Activated CD4-positive, alpha-beta T cell treated with anti-CD3 and anti-CD28 coated beads, Interleukin-2, amount 10 ng/mL, durations not matched to agents 7 days and 5 days (primary cell): ENCODE measurements at places on chromosomes 7 and 10. TPM values are rescaled to one million over a fixed set of nuclear protein-coding genes. Genes with fewer than 3 reads are reported as not detected.
A peak's percentile ranks its signal among the peaks of the same experiment; 100 is the strongest.

DNA sequence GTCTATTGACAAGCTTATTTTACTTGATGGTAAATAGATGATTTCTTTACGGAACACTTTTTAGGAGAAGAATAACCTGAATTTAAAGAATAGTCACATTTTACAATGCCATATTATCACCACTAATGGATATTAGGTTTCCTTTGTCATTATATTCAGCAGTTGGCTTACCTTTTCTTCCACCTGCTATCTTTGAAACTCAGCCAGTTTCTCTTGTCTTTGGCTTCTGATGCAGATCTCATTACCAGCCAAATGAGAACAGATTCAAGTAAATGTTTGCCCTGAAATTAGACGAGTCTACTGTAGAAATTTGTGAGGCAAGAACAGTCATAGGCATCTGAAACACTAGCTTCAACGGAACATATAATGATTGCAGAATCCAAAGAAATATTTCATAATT is 85.5 kb upstream of the OIT3 start:
- H3K27me3 ChIP-seq, result no peaks in the 10 kb centered on the region
- no peak overlapping the region for H3K27ac ChIP-seq
- no peaks in the 10 kb centered on the region for H3K4me1 ChIP-seq
- no peak overlapping the region for H3K4me3 ChIP-seq
- DNase-seq, result no peak

GRCh38 chr10:118392761-118393160 is 50.6 kb upstream of the FAM204A start:
- peaks cover 4% of the 10 kb centered on the region for H3K4me1 ChIP-seq
- no peak overlapping the region for H3K4me3 ChIP-seq
- no peak overlapping the region for H3K27ac ChIP-seq
- H3K27me3 ChIP-seq, result peaks cover 20% of the 10 kb centered on the region
- no peaks in the 10 kb centered on the region for H3K36me3 ChIP-seq

DNA sequence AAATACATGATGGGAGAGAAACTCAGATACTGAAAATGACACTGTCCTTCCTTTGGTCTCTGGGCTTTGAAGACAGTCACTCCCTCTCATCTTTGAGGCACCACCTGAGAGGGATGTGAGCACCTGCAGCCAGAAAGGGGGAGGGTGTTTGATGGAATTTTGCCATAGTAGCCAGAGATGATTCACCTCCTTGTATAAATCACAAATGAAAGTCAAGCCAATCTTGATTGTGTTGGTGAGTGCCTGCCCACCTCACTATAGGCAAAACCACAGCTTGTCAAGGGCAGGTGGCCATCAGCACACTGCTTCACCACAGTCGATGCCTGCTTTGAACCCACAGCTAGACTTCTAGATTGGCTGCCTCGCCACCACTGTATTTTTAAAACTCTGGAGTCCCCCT is 48.2 kb downstream of the PON1 start:
- DNase-seq, result no peak
- H3K4me1 ChIP-seq, result no peaks in the 10 kb centered on the region
- H3K27ac ChIP-seq, result no peak overlapping the region
- H3K4me3 ChIP-seq, result no peak overlapping the region
- H3K36me3 ChIP-seq, result no peaks in the 10 kb centered on the region

Gene RNF32
- total RNA-seq, result 2.2 TPM

DNA sequence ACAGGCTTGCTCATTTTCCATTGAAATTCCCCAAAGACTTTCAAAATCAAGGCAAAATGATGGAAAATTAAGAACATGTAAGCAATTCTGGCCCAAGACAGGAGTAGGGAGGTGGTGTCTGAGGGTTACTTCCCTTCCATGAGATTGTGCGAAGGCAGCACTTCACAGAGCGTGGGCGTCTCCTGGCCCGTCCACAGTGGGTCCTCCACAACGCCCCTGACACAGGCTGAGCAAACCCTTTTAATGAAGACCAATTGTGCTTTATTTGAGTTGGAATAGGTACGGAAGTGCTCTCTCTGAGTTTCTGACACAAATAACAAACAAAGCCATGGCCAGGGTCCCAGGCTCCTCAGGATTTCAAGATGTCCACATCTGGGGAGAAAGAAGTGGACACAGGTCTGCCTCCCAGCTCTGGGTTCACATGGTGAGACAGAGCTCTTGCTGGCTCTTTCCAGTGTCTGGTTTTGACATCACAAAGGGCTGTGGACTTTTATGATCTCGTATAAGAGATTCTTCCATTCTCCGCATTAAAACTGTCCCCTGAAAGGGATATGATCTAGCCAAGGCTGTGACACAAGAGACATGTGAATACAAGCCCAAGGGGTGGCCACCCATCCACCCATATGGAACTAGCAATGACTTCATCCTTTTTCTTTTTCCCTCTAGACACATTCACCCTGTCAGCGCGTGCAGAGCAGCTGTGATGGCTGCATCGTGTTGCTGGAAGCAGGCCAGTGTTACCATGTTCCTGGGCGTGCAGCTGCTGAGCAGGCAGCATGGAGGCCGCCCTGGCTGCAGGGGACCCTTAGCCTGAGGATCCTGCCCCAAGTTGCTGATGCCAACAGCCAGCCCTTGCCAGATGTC is 145.6 kb downstream of the ADAM12 start:
- H3K27me3 ChIP-seq, result no peaks in the 10 kb centered on the region
- no peaks in the 10 kb centered on the region for H3K36me3 ChIP-seq
- H3K27ac ChIP-seq, result no peak overlapping the region
- no peaks in the 10 kb centered on the region for H3K4me1 ChIP-seq
- no peak for DNase-seq
- H3K4me3 ChIP-seq, result no peak overlapping the region

DNA sequence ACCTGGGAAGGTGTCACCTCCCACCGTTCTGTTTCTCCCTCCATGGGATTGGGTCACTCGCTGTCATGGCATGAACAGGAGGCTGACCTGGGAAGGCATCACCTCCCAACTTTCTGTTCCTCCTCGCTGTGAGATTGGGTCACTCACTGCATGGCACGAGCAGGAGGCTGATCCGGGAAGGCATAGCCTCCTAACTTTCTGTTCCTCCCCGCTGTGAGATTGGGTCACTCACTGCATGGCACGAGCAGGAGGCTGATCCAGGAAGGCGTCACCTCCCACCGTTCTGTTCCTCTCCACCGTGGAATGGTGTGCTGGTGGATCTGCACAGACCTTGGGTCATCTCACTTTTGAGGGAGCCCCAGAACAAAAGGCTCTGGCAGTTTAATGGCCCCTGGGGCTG is 239.2 kb upstream of the PRKCQ start:
- H3K36me3 ChIP-seq, result no peaks in the 10 kb centered on the region
- H3K27me3 ChIP-seq, result peaks cover 11% of the 10 kb centered on the region
- H3K4me3 ChIP-seq, result no peak overlapping the region
- H3K27ac ChIP-seq, result no peak overlapping the region
- no peak for DNase-seq
- no peaks in the 10 kb centered on the region for H3K4me1 ChIP-seq

GRCh38 chr10:128398118-128398517 is 271.9 kb upstream of the MKI67 start:
- H3K27ac ChIP-seq, result no peak overlapping the region
- H3K4me3 ChIP-seq, result no peak overlapping the region
- H3K27me3 ChIP-seq, result no peaks in the 10 kb centered on the region
- no peaks in the 10 kb centered on the region for H3K36me3 ChIP-seq

Gene PTF1A
- total RNA-seq, result not detected

Gene MRLN
- total RNA-seq, result not detected

DNA sequence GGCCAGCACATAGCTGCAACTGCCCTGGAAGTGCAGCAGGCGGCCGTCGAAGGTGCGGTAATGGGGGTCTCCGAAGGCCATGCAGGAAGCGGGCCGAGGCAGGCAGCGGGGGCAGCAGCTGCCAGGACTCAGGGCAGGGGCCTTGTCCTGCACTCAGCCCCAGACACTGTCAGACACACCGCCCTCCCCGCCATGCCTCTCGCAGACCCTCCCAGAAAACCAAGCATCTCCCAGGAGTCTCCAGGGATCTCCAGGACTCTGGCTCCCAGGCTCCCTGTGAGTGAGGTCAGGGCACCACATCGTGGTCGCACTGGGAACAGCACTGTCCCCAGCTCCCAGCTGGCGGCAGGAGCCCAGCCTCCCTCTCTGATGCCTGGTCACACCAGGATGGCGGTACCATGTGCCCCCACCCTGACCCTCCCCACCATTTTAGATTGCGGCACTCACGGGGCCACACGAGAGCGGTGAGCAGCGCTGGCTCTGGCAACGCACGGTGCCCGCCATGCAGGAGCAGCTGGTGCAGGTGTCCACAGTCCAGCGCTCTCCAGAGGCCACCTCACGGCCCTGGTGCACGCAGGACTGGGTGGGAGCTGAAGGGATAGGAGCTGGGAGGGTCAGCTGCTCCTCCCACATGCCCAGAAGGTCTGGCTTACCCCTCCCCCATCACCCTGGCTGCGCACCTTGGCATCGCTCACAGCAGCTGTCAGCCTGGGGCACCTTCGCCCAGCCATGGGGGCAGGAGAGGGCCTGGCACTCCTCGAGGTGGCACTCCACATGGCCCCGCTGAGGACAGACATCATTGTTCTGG is 17.5 kb downstream of the ATP6V1F start:
- no peak for DNase-seq
- no peak overlapping the region for H3K27ac ChIP-seq
- no peak overlapping the region for H3K4me3 ChIP-seq
- H3K36me3 ChIP-seq, result no peaks in the 10 kb centered on the region

GRCh38 chr7:147436718-147437117 is 1153.8 kb upstream of the C7orf33 start:
- H3K27ac ChIP-seq, result no peak overlapping the region
- DNase-seq, result no peak
- H3K36me3 ChIP-seq, result no peaks in the 10 kb centered on the region
- no peak overlapping the region for H3K4me3 ChIP-seq

DNA sequence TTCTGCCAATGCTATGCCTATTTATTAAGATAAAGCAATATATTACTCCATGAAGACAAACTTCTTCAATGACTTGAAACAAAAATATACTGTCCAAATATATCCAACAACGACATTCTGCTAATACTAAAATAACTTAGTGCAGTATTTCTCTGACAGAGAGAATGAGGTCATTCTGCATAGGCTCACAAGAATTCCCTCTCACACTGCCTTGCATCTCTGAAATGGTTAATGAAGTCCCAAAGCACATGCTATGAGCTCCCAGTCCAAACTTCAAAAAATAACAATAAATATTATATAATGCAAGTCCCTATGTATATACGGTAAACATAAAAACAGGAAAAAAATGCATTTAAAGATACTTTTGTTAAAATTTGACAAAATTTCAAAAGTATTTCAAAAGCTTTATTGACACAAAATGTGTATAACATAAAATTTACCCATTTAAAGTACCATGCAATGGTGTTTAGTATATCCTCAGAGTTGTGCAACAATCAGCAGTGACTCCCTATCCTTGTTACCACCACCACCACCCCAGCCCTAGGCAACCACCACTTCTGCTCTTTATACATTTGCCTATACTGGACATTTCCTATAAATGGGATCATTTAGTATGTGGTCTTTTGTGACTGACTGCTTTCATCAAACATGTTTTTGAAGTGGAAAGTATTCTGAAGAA is 27.6 kb downstream of the CHCHD3 start:
- no peak for DNase-seq
- H3K27ac ChIP-seq, result no peak overlapping the region
- H3K27me3 ChIP-seq, result no peaks in the 10 kb centered on the region

GRCh38 chr7:92769394-92769699 is 67.0 kb downstream of the CDK6 start:
- H3K4me1 ChIP-seq, result peaks cover 49% of the 10 kb centered on the region
- H3K36me3 ChIP-seq, result peaks cover 67% of the 10 kb centered on the region
- no peak overlapping the region for H3K4me3 ChIP-seq

Gene SYNPO2L
- not detected for total RNA-seq

DNA sequence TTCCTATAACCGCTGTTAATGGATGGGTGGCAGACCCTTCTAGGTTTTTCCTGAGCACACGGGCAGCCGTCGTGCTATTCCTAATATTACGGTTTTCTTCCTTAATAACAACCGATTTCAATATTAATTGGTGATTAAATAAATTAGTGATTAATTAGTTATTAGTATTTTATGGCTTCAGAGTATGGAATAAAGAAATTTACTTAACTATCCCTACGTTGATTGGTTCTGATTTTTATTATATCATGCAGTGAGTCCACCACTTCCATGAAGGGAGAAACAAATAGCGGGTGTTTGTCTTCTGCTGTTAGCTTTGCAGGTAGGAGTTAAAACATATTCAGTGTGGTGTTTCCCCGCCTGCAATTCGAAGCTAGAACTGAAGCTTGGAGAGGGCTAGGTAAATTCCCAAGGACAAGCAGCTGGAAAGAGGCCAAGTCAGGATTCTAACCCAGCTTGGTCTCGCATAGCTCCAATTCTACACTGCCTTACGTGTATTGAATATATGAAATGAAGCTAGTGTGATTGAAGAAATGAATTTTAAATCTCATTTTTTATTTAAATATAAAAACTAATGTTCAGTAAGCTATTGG is 928 bp upstream of the CSTF2T start:
- peak overlapping the region; percentile 97 for H3K4me3 ChIP-seq
- H3K4me1 ChIP-seq, result peaks cover 41% of the 10 kb centered on the region
- H3K27ac ChIP-seq, result peak overlapping the region; percentile 100
- no peaks in the 10 kb centered on the region for H3K27me3 ChIP-seq
- no peak for DNase-seq
- H3K36me3 ChIP-seq, result peaks cover 34% of the 10 kb centered on the region

- no peak for DNase-seq
- H3K4me3 ChIP-seq, result no peak overlapping the region
- peaks cover 10% of the 10 kb centered on the region for H3K36me3 ChIP-seq
- peaks cover 15% of the 10 kb centered on the region for H3K4me1 ChIP-seq
- H3K27ac ChIP-seq, result peak overlapping the region; percentile 89
Measured at GRCh38 chr10:98415731-98416119, 743 bp upstream of the PYROXD2 start.

Gene SUFU
- 13.4 TPM for total RNA-seq

DNA sequence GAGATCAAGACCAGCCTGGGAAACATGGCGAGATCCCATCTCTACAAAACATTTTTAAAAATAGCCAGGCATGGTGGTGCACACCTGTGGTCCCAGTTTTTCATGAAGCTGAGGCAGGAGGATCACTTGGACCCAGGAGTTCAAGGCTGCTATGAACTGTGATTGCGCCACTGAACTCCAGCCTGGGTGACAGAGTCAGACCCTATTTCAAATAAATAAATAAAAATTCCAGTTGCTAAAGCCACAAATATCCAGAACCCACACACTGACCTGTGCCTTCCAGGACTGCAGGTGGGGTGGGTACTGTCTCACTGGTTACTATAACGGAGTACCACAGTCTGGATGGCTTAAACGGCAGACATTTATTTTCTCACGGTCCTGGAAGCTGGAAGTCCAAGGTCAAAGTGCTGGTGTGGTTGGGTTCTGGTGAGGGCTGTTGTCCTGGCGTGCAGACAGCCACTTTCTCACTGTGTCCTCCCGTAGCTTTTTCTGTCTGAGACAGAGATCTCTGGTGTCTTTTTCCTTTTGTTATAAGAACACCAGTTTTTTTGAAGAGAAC is 38.8 kb downstream of the ASB13 start:
- peaks cover 12% of the 10 kb centered on the region for H3K27me3 ChIP-seq
- H3K36me3 ChIP-seq, result no peaks in the 10 kb centered on the region
- no peak overlapping the region for H3K27ac ChIP-seq

Gene DUSP5
- 25.9 TPM for total RNA-seq

Gene MMP21
- total RNA-seq, result not detected

GRCh38 chr10:50832171-50832751 is 53.2 kb downstream of the A1CF start:
- peaks cover 23% of the 10 kb centered on the region for H3K27me3 ChIP-seq
- H3K36me3 ChIP-seq, result no peaks in the 10 kb centered on the region
- H3K27ac ChIP-seq, result no peak overlapping the region
- H3K4me1 ChIP-seq, result peaks cover 3% of the 10 kb centered on the region
